Cardiac septum (tissue), 1 donor: ENCODE measurements at places on chromosomes 1 and 21. TPM values are rescaled to one million over a fixed set of nuclear protein-coding genes. Genes with fewer than 3 reads are reported as not detected.
A peak's percentile ranks its signal among the peaks of the same experiment; 100 is the strongest.

The PRELP gene
- 49.7 TPM for total RNA-seq

DNA sequence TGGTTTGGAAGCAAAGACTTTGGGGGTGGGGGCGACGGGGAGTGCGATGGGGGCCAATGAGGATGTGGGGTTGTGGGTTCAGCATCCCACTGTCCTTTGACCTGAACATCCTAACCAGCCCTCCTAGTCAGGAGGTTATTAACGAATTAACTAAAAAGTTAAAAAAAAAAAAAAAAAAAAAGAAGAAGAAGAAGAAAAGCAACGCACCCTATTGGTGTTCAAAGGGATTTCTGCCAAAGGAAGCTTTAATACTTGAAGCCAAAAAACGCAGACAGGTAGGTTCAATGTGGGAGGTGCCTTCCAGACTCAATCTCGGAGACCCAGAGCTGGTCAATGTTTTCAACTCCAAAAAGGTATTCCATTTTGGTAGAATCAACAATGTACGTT lies 2.2 kb downstream of the CLIC6 start:
- no peak for DNase-seq

The CCDC27 gene
- not detected for total RNA-seq

GRCh38 chr1:59976194-59977074 lies 49.9 kb upstream of the CYP2J2 start:
- DNase-seq: no peak

- no peak for DNase-seq
These were observed 819 bp downstream of the PYHIN1 start for GRCh38 chr1:158932171-158932570.

DNA sequence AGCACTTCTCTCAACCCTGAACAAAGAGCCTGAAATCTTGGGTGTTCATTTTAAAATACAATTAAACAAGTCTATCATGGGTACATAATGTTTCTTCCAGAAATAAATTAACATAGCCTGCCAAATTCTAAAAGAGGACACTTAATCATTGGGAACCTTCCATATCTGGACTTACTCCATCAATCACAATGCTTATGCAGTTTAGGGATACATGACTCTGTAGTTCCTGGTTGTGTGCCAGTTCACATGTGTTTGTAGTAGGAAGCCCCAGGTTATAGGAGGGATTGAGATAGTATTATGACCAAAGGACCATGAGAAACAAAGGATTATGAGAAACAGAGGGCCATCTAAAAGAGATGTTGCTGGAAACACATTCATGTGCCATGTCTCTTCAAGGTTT lies 19.1 kb upstream of the DAB1 start:
- no peak for DNase-seq

GRCh38 chr1:197391303-197392226 lies 123.5 kb downstream of the CRB1 start:
- DNase-seq: no peak

DNA sequence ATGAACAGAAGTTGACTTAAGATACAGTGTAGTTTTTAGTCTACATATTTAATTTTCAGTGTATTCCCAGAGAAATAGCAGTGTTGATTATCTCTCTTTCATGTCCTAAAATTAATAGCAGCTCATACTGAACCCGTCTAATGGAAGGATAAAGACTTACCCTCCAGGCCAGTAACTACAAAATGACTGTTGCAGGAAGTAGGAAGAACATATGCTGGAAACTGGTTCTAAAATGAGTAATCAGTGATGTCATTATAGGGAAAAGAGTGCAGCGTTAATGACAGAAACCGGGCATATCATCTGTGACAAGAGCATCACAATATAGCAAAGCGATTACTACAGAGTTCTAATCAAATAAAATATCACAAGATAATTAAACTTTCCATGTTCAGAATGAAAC lies 385.5 kb downstream of the SMYD3 start:
- DNase-seq: no peak

DNA sequence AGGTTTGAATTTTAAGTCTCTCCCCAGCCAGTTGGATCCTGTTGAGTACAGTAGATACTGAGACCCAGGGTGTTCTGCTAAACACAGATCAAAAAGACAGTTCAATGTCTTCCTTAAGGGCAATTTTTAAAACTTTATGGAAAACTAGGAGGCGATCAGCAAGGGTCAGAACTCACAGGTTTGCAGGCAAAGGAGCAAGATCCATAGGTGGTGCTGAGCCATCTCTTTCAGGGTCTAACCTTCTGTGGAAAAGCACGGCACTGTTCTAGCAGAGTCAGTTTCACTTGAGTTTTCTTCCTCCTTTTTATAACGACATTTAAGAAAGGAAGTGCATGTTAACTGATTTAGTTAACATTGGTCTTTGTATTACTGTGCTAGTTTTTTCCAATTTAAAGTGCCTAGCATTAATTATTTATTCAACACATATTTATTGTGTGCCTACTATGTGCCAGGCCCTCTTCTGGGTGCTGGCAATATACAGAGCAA lies at the start of gene CD84:
TSS of gene CD84 (minus strand) at position 281 of the 486 bp plus-strand sequence. CDS start at position 222, 59 bp downstream.
- DNase-seq: no peak

The JAM2 gene
- total RNA-seq: 40.4 TPM

DNA sequence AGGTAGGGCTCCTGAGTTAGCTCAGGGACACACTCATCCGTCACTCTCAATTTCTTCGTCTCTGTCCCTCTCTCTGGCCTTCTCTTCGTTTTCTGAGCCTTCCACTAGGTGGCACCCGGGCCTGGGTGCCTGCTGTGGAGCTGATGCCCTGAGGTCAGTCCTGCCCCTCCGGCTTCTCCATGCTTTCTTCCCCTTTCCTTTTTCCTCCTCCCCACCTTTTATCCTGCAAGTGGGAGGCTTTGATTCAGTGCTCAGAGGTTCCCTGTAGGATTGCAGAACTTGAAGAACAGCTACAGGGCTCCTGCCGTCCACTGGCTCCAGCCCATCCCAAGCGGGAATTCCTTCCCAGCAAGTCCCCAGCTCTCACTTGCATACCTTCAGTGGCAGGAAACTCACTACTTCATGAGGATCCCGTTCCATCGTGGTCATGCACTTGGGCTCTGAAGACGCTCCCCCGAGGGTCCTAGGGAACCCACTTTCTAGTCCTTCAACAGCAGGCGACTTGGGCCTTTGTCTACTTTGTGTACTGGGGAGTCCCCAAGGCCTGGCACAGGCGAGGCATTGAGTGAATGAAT lies 45.6 kb downstream of the SRRM1 start:
- peak; percentile 80 for DNase-seq

The ITPKB gene
- 10.5 TPM for total RNA-seq

GRCh38 chr1:62589321-62589720 lies 8.0 kb upstream of the ANGPTL3 start:
- DNase-seq: no peak

The MTR gene
- 58.8 TPM for total RNA-seq

- DNase-seq: no peak
These were observed 45.1 kb upstream of the BMP8B start for GRCh38 chr1:39833621-39834385.

- no peak for DNase-seq
These were observed 174.2 kb upstream of the CHODL start for GRCh38 chr21:18070392-18070791.

- DNase-seq: no peak
These were observed 215.9 kb downstream of the NEGR1 start for GRCh38 chr1:72066431-72066830.

GRCh38 chr1:54806931-54807611 lies 5.9 kb upstream of the TTC22 start:
- DNase-seq: peak; percentile 62

DNA sequence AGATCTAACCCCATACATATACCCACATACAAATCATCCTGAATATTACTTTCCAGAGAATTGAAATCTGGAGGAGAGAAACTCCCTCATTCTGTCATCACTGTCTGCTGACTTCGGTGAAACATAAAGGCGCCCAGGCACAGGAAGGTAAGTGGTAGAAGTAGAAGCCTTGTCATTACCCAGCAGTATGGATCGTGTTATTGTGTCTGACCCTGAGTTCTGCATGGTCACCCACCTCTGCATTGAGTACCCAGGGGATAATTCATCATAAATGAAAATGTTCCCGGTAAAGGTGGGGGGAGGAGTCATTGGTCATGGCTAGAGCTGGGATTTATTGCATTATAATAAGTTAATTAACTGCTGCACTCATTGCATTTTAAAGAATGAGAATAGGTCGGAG lies 342.6 kb upstream of the PKN2 start:
- DNase-seq: no peak

GRCh38 chr1:44318097-44319088 lies 36.7 kb downstream of the ERI3 start:
- no peak for DNase-seq

DNA sequence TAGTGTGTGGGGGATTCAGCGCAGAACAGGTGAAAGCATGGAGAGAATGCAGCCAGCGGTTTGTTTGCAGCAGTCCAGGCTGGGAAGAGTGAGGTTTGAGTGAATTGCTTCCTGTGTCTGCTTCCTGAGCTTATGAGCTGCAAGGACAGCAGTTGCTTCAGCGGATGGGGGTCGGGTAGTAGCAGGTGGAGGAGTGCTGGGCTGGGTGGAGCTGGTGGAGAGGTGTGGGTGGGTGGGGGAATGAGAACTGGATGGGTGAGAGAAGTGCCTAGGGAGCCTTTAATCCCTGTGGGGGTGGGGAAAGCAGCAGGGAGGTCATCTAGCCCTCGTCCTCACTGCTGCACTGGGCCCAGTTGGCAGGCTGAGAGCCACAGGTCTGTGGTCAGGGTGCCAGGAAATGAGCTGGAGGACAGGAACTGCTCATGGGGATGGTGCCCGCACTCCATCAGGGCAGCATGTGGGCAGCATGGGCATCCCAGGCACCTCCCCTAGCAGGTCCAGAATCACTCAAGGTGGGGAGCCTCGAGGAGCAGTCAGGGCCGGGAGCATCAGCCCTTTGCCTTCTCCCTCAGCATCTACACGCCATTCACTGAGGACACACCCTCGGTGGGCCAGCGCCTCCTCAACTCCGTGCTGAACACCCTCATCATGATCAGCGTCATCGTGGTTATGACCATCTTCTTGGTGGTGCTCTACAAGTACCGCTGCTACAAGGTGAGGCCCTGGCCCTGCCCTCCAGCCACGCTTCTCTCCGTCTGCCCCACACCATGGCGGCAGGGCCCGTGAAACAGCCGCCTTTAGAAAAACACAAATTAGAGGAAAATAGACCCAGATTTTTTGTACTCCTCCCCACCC lies 14.8 kb downstream of the PSEN2 start:
- peak; percentile 61 for DNase-seq

The GJA9 gene
- total RNA-seq: not detected

DNA sequence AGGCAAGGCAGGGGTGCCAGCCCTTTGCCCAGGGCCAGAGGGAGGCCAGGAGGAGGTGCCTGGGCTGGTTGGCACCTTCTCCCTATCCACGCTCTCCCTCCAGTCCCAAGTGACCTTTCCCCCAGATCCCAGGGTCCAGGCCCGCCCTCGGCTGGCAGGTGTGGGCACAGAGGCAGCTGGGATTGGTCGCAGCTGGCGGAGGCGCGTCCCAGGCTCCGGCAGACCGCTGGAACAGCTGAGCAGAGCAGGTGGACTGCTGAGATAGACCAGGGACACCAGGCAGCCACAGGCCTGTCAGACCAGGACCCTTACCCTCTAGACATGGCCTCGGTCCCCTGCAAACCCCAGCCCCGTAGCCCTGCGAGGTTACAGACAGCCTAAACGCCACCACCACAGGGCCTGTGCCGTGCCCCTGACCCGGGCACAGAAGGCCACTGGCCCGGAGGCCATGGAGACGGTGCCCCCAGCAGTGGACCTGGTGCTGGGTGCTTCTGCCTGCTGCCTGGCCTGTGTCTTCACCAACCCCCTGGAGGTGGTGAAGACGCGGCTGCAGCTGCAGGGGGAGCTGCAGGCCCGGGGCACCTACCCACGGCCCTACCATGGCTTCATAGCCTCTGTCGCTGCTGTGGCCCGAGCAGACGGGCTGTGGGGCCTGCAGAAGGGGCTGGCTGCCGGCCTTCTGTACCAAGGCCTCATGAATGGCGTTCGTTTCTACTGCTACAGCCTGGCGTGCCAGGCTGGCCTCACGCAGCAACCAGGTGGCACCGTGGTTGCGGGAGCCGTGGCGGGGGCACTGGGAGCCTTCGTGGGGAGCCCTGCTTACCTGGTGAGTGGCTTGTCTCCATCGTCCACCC lies at the start of gene SLC25A34:
TSS of gene SLC25A34 (plus strand) at position 221 of the 854 bp plus-strand sequence. CDS start at position 449, 228 bp downstream.
- peak; percentile 89 for DNase-seq

The KPRP gene
- total RNA-seq: not detected

- no peak for DNase-seq
These were observed 10.4 kb downstream of the ADAMTSL4 start for GRCh38 chr1:150559656-150560010.

The KISS1 gene
- total RNA-seq: not detected

The FTCD gene
- total RNA-seq: 0.83 TPM

The LIN28A gene
- not detected for total RNA-seq

The OR2T2 gene
- not detected for total RNA-seq

The NGF gene
- total RNA-seq: 2.1 TPM

- DNase-seq: no peak
These were observed 392.6 kb downstream of the NTNG1 start for GRCh38 chr1:107533436-107533835.

The PLA2G2D gene
- total RNA-seq: not detected

- no peak for DNase-seq
These were observed 11.7 kb downstream of the CD244 start for GRCh38 chr1:160850993-160851392.

The GUCA2B gene
- total RNA-seq: not detected

- DNase-seq: peak; percentile 33
These were observed 251.2 kb downstream of the TRABD2B start for GRCh38 chr1:47745715-47746609.

The CYP4Z1 gene
- total RNA-seq: not detected

DNA sequence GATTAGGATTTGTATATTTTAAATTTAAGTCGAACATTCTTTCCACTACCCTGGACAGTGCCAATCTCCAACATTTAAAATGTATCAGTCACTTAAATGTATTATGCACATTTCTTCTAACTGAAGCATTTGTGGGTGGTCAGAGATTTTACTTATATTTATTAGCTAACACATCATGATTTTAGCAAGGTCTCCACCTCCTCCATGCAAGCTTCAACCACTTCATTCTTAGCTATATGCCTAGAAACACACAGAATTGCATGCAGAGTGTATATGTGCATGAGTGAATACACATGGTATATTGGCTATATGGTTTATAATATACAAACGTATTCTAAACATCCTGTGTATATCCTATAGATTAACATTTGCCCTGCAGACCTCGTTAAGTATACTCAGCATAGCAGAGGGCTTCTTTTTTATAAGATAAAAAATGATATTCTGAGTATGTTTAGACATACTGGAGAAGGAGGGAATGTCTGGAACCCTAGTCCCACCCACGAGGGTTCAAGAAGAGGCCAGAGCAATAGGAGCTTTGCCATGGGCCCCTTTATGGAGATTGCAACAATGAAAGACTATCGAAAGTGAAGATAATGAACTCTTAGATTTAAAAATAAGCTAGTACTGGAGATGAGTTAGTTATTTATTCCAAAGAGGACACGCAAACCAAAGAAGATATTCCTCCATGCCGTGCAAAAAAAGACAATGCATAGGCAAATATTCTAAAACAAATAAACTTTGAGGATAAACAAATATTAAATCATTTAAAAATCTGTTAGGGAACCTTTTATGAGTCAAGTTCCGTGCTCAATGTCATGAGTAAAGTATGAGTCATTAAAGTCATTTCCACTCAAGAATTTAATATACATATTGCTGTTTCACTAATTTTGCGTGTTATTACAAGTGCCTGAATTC lies 480.4 kb downstream of the SIPA1L2 start:
- no peak for DNase-seq

The TTLL7 gene
- 24.8 TPM for total RNA-seq

The CTH gene
- total RNA-seq: 0.43 TPM

- no peak for DNase-seq
These were observed 15.5 kb upstream of the PDC start for GRCh38 chr1:186476264-186477040.

The YTHDF2 gene
- 44.4 TPM for total RNA-seq
